Ureter (tissue), 1 donor: ENCODE measurements at places on chromosomes 5 and 9. TPM values are rescaled to one million over a fixed set of nuclear protein-coding genes. Genes with fewer than 3 reads are reported as not detected.

The RAB24 gene
- total RNA-seq = 14.9 TPM

The APBA1 gene
- total RNA-seq = 21.1 TPM

The DMXL1 gene
- 62.9 TPM for total RNA-seq

DNA sequence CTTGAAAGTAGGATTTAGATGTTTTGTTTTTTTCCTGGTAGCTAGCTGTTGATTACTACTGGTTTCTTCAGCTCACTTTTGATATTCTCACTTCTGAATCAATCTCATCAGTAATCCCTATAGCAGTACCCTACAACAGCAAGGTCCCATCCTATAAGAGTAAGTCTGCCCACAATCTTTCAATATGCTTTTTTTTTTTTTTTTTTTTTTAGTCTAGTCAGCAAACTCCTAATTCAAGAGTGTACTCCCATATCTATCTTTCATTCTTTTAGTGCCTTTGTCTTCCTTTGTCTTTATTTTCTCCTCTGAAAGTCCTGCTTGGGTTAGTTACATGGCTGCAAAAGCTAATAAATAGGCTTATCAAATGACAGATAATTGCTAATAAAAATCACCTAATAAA is 362.4 kb upstream of the RIOK2 start:
- no peak for DNase-seq

- DNase-seq = no peak
Observed at GRCh38 chr9:93952784-93953495, 2.2 kb downstream of the BARX1 start.
